Heart right ventricle (tissue), 16 donors: ENCODE measurements at places on chromosomes 6 and 20. TPM values are rescaled to one million over a fixed set of nuclear protein-coding genes. Genes with fewer than 3 reads are reported as not detected.

DNA sequence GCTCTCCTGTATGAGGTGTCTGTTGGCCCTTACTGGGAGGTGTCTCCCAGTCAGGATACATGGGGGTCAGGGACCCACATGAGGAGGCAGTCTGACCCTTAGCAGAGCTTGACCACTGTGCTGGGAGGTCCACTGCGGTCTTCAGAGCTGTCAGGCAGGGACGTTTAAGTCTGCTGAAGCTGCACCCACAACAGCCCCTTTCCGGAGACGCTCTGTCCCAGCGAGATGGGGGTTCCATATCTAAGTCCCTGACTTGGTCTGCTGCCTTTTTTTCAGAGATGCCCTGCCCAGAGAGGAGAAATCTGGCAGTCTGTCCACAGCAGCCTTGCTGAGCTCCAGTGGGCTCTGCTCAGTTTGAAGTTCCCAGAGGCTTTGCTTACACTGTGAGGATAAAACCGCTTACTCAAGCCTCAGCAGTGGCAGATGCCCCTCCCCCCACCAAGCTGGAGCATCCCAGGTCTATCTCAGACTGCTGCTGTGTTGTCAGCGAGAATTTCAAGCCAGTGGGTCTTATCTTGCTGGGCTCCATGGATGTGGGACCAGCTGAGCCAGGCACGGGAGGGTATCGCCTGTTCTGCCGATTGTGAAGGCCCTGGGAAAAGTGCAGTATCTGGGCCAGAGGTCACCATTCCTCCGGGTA, 36.3 kb upstream of the IBTK start:
- DNase-seq, result no peak

GRCh38 chr20:50278377-50278683, 87.7 kb downstream of the CEBPB start:
- no peak for DNase-seq

DNA sequence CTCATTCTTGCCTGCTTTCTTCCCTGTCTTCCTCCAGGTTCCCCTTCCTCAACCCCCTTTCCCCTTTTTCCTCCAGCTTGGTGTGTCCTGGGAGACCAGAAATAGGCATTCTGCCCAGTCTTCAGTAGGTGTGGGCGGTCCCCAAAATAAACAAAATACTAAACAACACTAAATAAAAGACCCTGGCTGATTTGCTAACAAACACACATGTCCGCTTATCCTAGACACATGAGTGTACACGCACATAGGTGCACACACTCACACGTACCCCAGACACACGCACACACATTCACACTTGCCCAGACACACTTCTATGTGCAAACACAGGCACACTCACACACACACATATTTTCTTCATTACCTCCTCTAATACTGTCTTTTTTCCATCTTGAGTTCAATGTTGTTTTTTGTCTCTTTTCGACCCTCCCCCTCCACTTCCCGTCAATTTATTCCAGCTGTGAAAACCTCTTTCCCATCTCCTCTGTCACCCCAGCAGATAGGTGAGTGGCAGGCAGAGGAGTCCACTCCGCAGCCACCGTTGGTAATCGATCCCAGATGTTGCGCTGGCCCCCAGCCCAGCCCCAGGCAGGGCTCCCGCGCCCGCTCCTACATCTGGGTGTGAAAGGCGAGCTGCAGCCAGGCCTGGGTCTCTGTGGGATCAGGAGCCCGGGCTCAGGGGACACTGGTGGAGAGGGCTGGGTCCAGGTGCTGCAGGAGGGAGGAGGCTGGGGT, 56.9 kb upstream of the FOXP4 start:
- DNase-seq, result no peak

GRCh38 chr6:24990236-24990845, 54.6 kb upstream of the RIPOR2 start:
- no peak for DNase-seq

The IGF2R gene
- total RNA-seq, result 76.0 TPM
